NCI-H345 (cell line): ENCODE measurements at places on chromosomes 2 and 18.

DNA sequence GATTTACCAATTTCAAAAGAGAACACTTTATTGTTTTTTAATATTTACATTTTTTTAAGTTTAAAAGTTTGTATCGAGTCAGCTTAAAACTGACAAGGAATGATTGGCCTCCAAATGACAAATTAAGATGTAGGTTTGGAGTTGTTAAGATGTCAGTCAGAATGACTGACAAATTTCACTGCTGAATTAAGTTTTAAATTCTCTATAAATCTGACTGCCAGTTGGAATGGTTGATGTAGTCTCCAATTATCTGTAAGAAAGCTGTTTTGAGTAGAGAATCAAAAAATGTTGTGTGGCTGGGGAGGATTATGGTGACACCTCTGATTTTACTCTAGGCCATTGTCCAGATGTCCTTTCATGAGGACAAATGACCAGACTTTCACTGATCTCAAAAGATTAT, 165.3 kb upstream of the CDH20 start:
- DNase-seq, result no peak

DNA sequence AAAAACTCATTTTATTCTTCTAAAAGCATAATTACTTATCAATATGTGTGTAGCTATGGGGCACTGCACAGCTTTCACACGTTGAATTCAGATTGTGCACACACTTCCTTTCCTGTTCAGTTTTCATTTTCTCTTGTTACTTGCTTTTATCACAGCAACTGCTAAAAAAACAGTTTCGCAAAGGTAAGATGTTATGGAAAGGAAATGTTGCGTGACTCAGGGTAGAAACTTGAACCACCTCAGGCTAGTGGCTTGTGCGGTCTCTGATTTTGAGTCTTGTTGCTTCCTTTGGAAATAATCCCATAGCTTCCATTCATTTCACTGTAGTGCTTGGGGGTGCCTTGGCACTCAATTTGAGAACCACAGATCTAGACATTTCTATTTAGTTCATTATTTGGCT, 171.9 kb downstream of the FMNL2 start:
- no peak for DNase-seq

DNA sequence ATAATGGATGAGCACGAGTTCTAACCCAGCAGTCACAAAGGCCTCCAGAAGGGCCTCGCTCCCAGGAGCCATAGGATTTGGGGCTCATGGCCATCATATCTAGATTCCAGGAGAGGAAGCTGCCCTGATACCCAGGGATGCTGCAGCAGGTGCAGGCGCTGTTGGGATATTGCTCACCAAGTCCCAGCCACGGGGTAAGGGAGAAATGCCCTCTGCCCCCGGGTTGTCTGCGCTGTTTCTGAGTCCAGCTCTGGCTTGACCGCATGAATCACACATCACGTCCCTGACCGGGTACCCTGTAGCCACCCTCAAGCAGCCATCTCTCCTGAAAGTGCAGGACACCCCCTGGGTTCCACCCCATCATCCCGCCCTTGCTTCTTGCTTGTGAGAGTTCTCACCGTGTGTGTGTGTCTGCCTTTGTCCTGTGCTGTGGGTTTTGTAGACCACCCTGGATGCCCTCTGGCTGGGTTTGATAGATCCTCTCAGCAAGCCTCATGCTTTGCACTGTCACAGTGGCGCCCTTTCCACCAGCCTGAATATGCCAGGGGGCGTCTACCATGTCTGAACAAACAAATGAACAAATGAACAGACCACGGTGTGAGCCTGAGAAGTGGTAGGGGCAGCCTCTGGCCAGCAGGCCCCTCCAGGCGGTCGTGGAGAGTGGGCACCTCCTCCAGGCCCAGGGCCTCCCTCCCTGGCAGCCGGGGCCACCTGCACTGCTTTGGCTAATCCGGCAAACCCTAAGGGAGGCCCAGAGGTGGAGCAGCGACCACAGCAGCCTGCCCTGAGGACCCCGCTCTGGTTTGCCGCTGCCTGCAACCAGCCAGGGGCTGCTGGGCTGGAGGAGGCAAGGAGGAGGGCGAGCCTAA, 32.1 kb downstream of the ADRA2B start:
- DNase-seq, result peak; percentile 12

DNA sequence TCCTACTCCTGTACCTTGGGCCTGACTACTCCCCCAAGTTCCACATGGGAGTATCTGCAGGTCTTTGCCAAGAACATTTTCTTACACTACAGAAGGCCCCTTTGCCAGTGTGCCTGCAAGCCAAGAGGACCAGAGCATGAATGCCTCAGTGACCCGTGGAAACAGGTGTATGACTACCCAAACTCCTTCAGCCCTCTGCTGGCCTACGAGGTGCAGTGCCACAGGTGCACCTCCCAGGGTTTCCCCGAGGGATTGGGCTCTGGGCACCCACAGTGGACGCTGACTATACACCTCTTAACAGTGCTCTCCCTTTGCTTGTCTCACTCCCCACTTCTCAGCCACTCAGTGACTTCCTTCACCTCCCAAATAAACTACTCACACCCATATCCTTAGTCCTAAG, 91.4 kb downstream of the COL6A3 start:
- DNase-seq, result peak; percentile 7

- no peak for DNase-seq
Observed at GRCh38 chr18:79139206-79139605, 70.0 kb downstream of the ATP9B start.

- DNase-seq, result no peak
Observed at GRCh38 chr2:164764996-164765395, 76.6 kb downstream of the COBLL1 start.

DNA sequence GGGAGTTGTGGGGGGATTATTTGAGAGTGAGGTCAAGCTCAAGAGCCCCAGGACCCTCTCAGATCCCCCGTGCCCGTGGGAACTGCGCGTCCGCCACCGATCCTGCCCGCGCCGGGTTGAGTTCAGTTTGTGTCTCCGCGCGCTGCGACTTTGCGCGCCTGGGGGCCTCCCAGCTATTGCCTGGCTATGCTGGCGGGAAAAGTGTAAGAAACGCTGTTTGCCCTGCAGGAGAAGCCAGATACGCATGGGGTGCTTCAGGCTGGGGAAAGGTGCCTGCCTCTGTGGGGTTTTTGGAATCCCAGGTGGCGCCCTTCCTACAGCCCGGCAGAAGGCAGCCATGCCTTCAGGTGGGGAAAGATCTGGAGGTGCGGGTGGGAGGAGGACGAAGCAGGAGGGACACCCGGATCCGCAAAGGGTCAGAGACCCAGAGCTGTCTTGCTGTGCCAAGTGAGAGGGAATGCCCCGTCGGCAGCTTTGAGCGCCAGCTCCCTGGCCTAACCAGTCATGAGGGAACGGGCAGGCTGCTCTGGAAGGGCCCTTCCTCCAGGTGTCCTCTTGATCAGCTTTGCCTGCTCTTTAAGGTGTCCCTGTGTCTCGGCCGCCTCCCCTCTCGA, 22.5 kb downstream of the TEX44 start:
- no peak for DNase-seq

GRCh38 chr2:85754313-85755095, 713 bp downstream of the ATOH8 start:
- DNase-seq, result peak; percentile 24

GRCh38 chr18:27847412-27847811, 329.5 kb downstream of the CDH2 start:
- DNase-seq, result no peak

- DNase-seq, result no peak
Observed at GRCh38 chr2:105798595-105798994, 53.9 kb downstream of the NCK2 start.

DNA sequence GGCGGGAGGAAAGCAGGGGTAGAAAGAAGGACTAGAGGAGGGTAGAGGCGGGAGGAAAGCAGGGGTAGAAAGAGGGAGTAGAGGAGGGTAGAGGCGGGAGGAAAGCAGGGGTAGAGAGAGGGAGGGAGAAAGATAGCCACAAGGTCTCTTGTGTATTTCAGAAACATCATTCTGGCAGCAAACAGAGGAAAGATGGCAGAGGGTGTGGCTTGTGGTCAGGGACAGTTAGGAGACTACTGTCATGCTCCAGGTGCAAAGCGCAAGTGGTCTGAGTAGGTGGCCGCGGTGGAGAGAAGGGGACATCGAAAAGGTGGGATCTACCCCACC, 82.4 kb upstream of the TAF1B start:
- DNase-seq, result no peak

DNA sequence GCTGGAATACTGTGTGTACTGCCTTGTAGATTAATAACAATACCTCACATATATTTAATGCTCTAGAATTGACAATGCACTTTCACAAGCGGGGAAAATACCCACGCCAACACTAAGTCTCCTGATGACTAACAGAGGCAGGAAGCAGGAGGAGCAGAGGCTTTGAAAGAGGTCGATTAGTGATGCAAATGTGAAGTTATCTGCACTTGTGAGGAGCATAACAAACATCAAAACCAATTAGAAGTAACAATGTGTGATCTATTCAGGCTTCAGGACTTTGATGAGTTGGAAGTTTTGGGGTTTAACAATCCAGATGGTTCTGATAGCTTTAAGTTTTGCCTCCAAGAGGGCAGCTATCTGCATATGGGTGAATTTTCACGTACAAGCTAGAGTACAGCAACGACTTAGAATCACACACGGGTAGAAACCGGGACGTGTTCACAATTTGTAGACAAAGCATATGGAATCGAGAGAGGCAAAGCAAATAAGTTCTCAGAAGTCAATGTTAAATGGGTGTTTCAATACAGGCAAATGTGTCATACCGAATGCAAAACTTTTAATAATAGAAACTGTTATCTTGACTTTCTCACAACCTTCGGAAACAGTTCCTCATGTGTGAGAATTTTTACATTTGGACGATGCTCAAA, 114.5 kb downstream of the METTL8 start:
- no peak for DNase-seq

- no peak for DNase-seq
Observed at GRCh38 chr2:74893332-74893731, 59.4 kb downstream of the HK2 start.

- no peak for DNase-seq
Observed at GRCh38 chr2:98547092-98547790, 61.1 kb downstream of the COA5 start.

- no peak for DNase-seq
Observed at GRCh38 chr2:34001557-34001956, 402.5 kb upstream of the FAM98A start.

GRCh38 chr18:76914314-76914713, 92.0 kb downstream of the ZNF236 start:
- DNase-seq, result no peak
